Fibroblast of upper back skin (primary cell): ENCODE measurements at places on chromosomes 4 and X.
A peak's percentile ranks its signal among the peaks of the same experiment; 100 is the strongest.

GRCh38 chr4:80732010-80732409, 298.5 kb upstream of the BMP3 start:
- DNase-seq, result peak; percentile 58

GRCh38 chrX:39577206-39577984, 520.4 kb downstream of the BCOR start:
- DNase-seq, result peak; percentile 14

- no peak for DNase-seq
Observed at GRCh38 chr4:143215873-143216272, 31.2 kb downstream of the USP38 start.

DNA sequence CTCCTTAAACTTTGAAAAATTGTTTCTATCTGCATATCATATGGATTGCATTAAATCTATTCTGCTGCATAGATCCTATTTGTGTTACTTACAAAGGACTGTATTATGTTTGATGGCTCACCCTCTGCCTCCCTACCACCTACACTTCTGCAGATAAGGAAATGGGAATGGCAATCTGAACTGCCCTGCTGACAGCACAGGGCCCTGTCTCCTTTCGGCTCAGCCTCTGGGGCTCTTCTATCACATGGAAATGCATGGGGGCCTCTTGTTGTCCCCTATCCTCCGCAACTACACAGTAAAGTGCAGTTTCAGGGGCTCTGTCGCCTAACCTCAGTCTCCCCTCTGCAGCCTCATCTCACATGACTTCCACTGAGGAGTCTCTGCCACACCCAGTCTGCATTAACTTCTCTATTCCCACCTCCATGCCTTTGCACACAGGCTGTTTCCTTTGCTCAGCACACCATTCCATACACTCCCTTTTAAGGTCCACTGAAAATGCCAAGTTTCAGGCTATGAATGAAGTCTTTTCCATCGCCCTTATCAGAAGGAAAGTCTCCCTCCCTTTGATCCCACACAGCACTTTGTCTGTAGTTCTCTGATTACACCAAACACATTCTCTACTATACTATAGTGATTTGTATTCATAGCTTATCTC, 12.5 kb downstream of the RELL1 start:
- no peak for DNase-seq

DNA sequence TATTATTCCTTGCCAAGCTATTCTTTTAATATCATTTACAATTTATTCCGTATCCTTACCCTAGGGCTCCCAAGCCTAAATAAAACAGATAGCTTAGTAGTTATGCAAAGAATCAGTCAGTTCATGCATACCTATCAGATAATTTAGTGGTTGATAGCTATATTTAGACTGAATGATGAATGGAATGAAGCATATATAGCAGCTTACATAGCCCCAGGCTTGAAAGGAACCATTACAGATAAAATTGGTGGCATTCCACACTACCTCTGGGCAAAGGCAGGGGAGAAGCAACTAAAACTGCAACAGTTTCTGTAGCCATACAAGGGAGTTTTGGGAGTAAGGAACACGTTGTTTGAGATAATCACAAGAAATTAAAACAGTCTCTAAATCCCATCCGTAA, 2.7 kb downstream of the ACE2 start:
- DNase-seq, result no peak

DNA sequence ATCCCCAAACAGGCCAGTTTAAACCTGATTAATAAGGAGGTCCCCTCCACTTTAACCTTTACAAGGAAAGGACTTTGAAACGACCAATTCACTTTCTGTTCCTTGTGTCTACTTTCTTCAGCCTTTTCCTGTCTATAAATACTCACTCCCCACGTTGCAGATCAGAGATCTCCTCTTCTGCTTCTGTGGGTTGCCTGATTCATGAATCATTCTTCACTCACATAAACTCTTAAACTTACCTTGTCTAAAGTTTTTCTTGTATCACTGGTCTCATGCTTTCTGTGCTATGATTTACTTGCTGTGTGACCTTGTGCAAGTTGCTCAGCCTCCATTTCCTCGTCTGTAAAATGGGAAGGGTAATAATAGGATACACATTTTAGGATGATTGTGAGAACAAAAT, 236.1 kb downstream of the QDPR start:
- peak; percentile 16 for DNase-seq

DNA sequence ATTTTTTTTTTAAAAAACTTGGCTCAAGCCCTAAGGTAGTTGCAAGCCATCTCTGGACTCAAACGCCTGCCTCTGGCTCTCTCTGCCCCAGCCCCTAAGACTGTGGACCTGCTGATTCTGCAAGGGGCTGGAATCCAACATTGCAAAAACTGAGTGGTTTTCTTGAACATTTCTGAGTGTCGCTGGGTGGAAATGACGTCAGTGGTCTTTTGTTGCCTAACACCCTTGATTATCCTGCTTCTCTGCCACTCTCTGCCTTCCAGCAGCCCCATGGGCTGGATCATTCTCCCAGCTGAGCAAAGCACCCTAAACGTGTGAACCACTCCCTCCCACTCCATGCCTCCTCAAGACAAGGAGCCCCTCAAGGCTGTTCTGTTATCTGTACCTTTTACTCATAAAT, 16.6 kb downstream of the BST1 start:
- DNase-seq, result no peak

DNA sequence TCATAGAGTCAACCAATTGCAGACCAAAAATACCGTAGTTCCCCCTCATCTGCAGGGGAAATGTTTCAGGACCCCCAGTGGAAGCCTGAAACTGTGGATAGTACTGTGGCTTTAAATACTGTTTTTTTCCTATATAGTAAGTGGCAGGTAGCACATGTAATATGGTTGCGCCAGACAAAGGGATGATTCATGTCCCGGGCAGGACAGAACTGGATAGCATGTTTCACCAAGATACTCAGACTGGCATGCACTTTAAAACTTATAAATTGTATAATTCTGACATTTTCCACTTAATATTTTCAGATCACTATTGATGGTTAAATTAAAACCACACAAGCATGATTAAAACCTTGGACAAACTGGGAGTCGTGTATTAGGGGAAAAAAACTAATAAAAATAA, 276.3 kb upstream of the AGA start:
- no peak for DNase-seq

DNA sequence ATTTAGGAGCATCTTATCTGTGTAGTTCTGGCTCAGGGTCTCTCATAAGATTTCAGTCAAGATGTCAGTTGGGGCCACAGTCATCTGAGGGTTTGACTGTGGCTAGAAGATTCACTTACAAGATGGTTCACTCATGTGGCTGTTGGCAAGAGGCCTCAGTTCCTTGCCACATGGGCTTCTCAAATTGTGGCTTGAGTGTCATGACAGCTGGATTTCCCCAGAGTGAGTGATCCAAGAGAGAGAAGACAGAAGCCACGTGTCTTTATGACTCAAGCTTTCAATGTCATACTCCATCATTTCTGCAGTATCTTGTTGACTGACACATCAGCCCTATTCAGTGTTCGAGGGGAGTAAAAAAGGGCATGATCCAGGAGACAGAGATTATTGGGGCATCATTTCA, 131.3 kb upstream of the AP1S2 start:
- peak; percentile 5 for DNase-seq

DNA sequence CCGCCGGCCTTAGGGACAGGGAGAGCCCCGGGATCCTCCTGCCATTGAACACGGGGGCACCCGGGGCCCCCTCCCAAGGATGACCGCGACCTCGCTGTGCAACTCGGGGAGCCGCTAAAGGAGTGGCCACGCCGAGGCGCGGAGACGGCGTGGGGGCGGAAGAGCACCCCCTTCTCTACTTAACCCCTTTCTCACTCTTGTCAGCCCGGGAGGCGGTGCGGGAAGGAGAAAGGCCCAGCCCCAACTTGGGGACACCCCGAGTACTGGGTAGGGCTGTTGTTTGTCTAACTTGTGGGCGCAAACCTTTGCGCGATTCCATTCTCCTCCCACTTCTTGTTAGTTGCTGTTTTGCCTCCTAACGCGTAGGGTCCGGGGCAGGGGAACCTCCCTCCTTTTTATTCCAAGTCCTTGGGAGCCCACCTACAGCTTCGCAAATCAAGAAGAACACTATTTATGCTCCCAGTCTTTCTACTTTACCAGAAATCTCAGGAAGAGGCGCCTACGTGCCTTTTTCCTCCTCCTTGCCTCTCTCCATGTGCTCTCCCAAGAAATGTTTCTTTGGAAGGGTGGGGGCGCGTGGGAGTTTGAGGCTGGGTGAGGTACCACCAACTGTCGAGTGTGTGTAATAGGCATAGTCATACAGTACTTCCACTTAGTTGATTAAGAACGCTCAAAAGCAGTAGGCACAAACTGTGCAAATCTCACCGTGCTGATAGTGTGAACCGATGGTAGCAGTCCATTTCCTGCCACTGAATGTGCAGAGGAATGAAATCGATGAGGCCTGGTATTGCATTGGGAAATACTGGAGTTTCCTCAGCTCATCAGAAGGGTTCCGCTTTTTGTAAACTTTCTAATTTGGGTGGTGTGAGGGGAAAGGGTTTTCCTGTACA, 813 bp downstream of the DIAPH2 start:
- DNase-seq, result peak; percentile 22

DNA sequence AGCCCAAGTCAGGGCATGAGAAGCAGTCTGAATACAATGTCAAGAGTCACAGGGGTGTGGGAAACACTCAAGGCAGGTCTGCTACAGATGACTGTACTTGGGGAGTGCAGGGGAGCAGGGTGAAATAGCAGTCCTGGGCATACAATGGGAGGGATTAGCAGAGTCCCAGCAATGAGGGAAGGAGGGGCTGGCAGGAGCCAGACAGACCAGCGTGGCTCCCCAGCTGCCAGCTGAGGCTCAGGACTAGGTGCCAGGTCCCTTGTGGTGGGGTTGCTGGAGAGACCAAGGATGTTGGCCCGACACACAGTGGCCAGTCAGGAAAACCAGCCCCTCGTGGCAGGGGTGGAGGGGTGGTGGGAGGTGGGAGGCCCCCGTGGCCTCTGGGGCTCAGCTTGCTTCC, 86.6 kb downstream of the RTL5 start:
- DNase-seq, result no peak

- no peak for DNase-seq
Observed at GRCh38 chrX:134741746-134742145, 83.5 kb upstream of the PLAC1 start.

- no peak for DNase-seq
Observed at GRCh38 chr4:22504447-22504846, 11.4 kb downstream of the ADGRA3 start.

DNA sequence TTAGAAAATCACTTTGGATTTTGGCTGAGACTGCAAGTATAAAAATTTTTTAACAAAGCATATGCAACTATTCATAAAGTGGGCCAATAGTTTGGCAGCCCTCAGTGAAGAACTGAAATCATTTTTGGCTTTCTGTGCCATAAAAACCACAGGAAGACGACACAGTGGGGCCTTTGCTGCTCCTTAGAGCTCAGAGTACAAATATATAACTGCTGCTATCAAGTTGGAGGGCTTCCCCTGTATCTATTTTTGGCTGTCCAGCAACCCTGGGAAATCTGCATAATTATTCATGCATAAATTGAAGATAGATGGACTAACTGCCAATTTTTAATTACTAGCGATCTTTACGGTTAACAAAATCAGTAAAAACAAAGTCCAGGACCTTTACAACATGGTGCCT, 51.5 kb upstream of the FTHL17 start:
- DNase-seq, result no peak

- DNase-seq, result no peak
Observed at GRCh38 chr4:2362266-2363055, 56.0 kb downstream of the ZFYVE28 start.

DNA sequence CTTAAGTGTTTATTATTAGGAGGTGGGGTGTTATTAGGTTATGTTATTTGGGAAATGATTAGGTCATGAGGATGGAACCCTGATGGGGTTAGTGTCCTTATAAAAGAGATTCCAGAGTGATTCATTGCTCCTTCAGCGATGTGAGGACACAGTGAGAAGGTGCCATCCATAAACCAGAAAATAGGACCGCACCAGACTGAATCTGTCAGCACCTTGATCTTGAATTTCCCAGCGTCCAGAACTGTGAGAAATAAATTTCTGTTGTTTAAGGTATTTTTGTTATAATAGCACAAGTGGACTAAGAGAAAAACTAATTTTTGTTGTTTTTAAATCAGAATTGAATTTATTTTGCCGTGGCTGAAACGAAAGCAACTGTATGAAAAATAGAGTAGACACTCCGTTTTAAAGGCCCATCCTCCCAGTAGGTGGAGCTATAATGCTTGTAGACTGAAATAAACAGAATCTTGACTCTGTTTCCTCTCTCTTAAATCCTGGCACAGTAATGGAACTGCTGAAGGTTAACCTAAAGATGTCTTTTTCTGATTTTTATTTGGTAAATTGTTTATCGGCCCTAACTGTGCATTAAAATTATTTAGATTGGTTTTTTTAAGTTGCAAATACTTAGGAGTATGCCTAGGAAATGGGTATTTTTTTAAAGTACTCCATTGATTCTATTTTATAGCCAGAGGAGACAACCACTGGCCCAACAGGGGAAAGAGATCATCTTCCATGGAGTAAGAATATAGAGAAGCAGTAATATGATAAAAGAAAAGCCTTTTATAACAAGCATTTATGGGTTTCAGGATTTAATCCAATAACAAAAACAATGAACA, 133.2 kb upstream of the ADAMTS3 start:
- DNase-seq, result peak; percentile 46

- DNase-seq, result no peak
Observed at GRCh38 chr4:41665636-41666207, 82.8 kb downstream of the PHOX2B start.

GRCh38 chr4:4727536-4727935, 131.9 kb upstream of the MSX1 start:
- peak; percentile 13 for DNase-seq

- no peak for DNase-seq
Observed at GRCh38 chr4:184641451-184641850, 7.8 kb downstream of the CASP3 start.

GRCh38 chrX:150574559-150575418, 6.4 kb downstream of the MTM1 start:
- DNase-seq, result peak; percentile 36

DNA sequence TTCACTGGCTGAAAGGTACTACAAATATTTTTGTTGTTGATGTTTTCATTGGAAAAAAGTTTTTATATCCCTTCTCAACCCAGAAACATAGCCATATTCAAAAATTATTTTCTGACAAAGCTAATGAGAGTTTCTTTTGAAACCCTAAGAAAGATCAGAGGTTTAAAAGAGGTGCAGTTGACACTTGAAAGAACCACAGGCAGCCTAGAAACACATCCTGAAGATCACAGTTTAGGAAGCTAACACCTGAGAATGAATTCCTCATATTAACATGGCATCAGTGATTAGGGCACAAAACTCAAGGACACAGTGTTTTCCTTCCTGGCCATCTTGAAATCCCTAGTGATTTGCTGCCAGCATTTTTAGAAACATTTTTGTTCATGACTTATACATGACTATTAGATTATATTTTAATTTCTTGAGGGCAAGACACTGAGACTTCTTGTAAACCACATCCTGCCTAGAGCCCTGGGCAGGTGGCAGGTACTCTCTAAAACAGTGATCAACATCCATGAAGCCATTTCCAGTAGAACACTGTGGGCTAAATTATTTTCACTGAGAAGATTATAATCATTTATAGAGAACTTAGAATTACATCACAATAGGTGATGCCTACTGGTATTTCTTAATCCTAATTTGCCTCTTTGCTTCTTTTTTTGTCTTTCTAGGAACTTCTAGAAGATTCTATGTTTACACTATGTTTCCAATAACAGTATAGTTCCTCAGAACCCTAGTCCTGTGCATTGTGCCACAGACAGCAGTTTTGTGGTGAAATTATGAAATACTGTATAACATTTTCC, 80.0 kb downstream of the ARSJ start:
- DNase-seq, result no peak
